AG20443 (cell line): ENCODE measurements at places on chromosomes 2 and 18.

GRCh38 chr2:7971841-7972240 is 710.0 kb upstream of the ID2 start:
- DNase-seq = no peak

DNA sequence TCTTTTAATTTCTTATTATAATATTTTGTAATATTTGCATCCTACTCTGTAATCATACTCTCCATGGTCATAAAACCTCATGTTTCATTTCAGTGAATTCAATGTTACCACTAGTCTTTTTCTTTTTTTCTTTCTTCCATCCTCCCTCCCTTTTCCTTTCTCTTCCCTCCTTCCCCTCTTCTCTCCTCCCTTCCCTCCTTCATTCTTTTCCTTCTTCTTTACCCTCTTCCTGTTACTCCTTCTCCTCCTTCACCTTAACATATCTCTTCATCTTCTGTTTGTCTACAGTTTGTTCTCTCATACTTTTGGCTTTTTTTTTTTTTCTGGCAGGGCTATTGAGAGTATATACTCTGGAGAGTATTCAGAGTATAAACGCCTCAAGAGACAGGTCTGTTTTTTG is 491.6 kb upstream of the ID2 start:
- no peak for DNase-seq

DNA sequence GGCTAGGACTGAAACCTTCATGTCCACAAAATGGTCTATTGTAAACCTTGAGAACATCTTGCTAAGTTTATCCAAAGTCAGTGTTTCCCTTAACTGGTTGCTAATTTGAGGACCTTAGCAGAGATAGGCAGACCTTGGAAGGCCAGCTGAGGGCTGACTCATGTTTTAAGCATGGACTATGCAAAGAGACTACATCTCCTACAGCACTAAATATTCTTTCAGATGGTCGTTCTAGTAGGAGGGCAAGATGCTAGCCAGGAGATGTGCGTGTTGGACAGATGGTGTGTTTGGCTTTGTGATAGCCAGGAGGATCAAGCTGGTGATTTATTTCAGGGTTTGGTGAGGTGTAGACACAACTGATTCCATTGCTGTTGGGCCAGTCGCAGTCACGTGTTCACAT is 75.8 kb downstream of the NRP2 start:
- DNase-seq = peak; percentile 71

DNA sequence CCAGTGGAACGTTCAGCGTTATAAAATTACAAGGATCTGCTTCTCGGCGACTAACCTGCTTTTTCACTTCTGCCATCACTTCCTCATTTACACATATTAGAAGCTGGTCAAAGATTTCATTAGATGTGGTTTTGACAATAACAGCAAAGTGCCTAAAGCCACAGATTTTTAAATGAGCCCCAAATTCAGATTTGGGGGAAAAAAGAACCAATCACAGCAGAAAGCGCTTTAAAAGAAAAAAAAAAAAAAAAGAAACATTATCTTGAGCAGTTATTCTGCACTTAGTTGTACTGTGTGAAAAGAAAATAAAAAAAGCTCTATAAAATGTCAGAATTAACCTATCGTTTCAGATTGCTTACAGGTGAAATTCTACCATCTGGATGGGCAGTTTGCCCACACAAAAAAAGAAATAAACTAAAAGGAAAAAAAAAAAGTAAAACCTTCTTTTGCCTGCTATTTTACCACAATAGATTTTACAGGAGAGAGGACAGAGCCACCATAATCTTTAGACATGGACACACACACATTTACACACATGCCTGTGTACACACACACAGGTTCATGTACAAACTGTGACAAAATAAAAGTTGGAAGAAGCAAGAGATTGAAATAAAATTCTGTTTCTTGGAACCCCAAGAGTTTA is 167.2 kb downstream of the TCF4 start:
- no peak for DNase-seq

DNA sequence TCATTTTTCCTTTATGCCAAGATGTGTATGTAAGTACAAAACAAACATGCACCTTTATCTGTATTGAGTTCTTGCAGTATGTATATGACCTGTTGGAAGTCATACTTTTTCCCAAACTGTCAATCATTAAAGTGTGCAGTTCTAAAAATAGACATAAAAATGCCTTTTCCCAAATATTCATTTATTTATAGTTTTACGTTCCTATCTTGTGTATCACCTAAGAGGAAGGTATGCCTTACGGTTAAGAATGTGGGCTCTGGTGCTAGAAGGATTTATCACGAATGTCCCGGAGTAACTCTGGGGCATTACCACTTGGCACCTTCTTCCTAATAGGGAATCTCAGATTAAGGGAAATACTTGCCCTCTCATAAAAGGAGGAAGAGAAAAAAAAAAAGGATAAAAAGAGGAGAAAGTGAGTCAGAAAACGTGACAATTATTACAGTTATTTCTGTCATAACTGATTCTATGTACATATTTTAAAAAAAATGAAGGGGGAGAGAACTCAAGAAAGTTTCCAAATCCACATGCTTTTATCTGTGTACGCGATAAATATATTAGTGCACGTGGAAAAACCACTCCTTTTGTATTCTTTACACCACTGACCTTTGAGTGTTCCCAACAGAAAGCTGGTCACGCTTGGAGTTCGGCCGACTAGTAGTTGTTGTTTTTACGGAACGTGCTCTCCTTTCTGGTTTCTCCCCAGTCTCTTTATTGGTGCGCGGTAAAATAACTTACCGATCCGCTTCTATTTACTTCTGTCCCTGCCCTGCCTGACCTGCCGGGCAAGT is 721 bp downstream of the MCEE start:
- no peak for DNase-seq

GRCh38 chr2:143807671-143808070 is 678.5 kb downstream of the ARHGAP15 start:
- peak; percentile 21 for DNase-seq

- no peak for DNase-seq
These were observed 109.6 kb upstream of the EML6 start for GRCh38 chr2:54613794-54614257.

DNA sequence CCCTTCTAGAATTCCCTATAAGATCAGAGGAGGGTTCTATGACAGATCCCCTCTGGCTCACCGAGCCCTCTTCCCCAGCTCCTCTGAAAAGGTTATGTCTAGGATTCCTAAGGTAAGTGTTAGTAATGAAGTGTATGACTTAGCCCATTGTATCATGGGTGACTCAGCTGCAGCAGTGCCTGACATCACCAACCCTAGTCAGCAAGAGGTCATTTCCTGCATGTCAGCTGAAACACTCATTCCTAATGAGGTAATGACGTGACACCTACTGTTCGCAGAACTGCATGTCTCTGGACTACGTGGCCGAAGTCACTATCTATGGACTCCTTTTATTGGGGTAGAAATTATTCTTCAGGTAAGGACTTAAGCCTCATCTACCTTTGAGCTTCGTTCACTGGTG is 196.1 kb upstream of the MYT1L start:
- DNase-seq = no peak

- DNase-seq = no peak
These were observed 104.9 kb upstream of the MGAT5 start for GRCh38 chr2:134148843-134149472.

DNA sequence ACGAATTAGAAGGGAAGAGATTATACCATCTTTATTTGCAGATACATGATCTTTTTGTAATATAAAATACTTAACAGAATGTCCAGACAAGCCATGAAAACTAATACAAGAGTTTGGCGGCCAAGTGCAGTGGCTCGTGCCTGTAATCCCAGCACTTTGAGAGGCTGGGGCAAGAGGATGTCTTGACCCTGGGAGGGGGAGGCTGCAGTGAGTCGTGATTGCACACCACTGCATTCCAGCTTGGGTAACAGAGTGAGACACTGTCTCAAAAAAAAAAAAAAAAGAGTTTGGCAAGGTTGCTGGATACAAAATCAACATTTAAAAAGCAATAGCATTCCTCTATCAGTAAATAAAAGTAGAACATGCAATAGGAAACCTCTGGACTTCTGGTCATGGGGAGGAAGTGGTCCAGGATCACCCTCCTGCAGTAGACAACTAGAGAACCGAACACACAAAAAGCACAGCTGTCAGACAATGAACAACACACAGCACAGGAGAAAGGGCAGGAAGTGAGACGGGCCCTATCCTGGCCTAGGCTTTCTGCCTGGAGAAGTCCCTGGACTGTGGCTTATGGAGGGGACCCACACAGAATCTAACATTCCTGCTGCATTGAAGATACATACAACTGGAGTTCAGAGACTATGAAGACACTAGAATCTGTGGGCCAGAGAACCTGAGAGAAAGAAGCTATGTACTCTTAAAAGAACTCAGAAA is 118.9 kb upstream of the ARL4C start:
- no peak for DNase-seq

- no peak for DNase-seq
These were observed 154.4 kb downstream of the ASB1 start for GRCh38 chr2:238581126-238581525.

DNA sequence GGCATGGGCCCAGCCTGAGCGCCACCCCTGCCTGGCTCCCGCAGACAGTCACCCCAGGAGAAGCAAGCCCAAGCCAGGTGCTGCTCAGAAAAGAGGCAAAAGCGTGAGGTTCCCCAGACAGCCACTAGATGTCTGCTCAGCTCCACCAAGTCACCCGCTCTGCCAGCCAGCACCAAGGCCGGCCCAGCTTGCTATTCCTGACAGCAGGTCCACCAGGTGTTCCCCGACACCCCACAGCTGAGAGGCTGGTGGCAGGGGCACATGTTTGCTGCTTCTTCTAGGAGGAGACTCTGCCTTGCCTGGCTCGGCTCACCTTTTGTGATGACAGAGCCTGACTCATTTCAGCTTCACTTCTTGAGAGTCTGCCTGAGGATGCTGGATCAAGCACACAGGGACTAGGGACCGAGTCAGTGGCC is 206.7 kb downstream of the MGAT5 start:
- peak; percentile 81 for DNase-seq

DNA sequence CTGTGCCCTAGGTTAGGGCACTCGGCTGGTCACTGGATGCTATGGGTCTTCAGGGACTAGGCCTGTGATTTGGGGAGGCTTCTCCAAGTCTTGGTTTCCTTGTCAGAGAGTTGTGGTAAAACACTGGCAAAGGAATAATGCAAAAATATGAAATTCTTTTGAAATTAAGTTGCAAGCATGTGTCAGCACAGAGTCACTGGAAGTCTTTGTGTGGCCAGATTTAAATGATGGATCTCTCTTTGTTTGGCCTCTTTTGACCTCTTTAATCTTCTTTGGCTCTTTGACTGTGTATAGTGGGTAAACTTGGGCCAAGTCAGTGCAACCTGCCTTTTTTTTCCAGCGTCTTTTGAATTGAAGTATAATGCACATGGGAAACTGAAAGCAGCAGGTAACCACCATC is 12.1 kb downstream of the HK2 start:
- DNase-seq = no peak

DNA sequence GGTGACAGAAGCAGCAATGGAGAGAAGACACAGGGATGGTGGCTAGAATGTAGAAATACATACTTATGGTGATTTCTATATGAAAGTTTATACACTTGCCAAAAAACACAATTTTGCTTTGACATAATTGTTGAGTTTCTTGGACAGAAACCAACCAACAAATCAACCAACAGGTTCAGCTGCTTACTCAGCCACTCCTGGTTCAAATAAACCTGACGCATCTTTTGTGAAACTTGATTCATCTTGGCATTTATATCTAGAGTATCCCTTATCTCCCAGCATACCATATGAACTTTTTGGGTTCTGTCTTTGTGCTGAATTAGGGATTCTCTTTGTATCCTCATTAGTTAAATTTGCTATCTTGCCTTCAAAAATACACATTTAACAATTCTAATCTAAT is 54.1 kb upstream of the ERBB4 start:
- DNase-seq = no peak

DNA sequence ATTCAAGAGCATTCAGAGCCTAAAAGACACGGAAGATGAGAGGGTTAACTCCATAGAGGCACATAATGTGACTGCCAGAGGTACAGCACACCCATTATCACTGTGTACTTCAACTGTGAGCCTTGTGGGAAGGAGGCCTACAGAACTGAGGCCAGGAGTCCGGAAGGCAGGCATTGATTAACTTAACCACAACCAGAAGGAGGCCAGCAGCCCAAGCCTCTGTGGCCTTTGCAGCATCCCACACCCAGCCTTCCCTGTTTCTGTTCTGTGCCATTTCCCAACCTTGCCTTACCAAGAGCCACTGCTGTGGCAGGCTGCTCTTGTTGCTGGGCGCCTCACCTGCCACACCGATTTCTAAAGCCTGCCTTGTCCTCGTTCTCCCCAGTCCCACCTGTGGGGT is 27.2 kb downstream of the SIGLEC15 start:
- DNase-seq = no peak

- no peak for DNase-seq
These were observed 382.2 kb upstream of the TRIB2 start for GRCh38 chr2:12334412-12334966.

DNA sequence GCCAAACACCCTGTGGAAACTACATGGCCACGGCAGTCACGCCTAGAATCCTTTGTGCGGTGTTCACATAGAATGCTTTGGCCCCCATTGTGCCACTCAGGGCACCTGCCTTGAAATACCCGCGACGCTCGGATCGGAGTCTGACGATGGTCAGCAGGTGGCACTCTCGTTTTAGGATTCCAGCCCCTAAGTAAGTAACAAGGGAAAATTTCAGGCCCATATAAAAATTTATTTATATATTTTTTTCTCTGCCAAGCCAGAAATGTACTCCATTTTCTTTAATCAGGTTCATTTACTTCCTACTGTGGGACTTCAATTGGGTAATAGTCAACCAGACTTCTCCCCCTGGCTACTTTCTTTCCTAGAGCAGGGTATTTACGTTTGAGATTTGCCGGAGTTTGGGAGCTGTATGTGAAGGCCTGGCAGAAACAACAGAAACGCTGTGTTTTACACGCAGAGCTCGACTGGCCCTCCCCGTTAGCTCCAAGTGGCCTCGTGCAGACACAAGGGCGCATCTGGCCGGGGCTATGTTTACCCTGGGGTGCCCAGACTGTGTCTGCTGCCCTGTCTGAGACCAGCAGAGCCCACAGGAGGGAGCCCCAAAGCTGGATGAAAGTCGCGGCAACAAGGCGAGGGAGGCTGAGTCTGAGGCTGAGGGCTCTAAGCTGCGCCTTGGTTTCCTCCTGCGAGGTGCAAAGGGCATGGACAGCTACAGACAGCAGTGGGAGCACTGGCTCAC is 41.6 kb downstream of the LRRC30 start:
- peak; percentile 66 for DNase-seq

GRCh38 chr2:57516698-57517340 is 529.8 kb upstream of the VRK2 start:
- peak; percentile 54 for DNase-seq

GRCh38 chr2:121707920-121708361 is 28.7 kb downstream of the NIFK start:
- DNase-seq = no peak

DNA sequence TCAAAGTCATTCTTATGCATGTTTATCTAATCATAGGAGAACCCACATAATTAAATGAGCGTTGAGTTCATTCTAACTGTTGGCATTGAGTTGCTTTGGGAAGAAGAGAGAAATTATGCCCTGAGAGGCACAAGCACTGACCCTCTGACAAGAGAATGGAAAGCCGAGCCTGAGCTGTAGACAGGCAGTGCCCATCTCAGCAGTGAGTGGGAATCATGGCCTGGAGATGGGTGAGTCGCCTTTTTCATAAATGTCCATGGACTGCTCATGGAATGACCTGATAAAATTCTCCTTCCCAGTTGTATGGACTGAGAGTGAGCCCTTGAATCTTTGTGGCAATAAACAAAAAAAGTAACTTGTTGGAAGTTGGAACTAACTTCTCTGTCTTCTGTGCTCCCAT is 21.4 kb upstream of the MYO3B start:
- DNase-seq = no peak

GRCh38 chr2:37337620-37338280 is 6.7 kb upstream of the QPCT start:
- no peak for DNase-seq
